ENCODE measurements at places on chromosomes 12 and 14. TPM values are rescaled to one million over a fixed set of nuclear protein-coding genes. Genes with fewer than 3 reads are reported as not detected.
A peak's percentile ranks its signal among the peaks of the same experiment; 100 is the strongest.

TMTC2 gene
- 2.7 TPM for polyA plus RNA-seq

DNA sequence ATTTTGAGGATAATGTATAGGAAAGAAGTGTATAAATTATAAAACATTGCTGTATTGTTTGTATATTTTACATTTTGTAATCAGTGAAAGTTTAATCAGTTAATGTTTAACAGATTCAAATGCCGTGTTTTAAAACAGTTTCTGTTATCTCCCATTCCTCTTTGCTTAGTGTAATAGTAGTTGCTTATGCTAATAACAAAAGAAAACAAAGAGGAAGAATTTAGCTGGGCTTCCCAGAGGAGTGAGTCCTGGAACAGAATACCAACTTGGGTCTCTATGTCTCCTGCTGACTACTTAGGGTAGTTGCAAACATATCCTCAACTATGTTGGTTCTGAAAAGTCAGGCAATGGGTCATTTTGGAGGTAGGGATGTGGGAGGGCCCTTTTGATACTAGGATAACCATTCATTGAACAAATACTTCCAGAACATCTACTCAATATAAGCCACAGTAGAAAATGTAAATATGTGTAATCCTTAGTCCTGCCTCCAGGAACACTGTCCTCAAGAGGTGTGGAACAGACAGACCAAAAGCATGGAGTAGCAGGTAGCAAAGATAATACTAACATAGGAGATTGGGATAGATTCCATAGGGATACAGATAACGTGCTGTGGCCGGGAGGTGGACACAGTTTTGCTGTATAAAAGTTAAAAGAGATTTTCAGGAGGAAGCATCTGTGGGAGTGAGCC lies 36.1 kb upstream of the EVL start:
- DNase-seq, result no peak

DNA sequence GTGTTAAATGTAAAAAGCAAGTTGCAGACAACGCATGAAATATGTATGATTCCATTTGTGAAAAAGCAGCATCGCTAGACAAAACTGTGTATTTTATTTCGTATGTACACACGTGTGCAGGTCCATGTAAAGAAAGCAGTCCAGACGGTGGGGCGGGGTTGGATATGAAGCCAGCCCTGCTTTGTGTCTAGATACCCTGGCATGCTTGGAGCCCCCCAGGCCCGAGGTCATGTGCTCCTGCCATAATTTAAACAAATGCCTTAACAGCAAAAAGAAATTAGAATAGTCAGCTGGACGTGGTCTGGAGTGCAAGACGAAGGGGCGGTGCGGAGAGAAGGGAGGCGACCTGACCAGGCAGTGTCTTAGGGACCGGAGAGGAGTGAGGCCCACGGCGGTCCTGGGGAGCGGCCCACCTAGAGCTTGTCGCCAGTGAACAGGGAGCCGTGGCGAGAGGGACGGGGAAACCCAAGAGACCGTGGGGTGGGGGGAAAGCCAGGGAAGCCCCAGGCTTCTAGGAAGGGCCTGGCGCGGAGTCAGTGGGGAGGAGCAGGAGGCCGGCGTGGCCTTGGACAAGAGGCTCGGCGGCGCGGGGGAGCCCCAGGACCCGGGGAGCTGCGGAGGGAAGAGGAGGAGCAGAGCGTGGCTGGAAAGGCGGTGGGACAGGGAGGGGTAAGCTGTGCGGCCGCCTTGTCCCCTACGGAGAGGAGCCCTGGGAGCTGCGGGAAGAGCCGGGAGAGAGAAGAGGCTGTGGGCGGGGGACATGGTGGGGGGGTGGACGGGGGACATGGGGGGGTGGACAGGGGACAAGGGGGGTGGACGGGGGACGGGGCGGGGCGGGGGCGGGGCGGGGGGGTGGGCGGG lies 118.5 kb upstream of the C14orf180 start:
- DNase-seq, result no peak

DNA sequence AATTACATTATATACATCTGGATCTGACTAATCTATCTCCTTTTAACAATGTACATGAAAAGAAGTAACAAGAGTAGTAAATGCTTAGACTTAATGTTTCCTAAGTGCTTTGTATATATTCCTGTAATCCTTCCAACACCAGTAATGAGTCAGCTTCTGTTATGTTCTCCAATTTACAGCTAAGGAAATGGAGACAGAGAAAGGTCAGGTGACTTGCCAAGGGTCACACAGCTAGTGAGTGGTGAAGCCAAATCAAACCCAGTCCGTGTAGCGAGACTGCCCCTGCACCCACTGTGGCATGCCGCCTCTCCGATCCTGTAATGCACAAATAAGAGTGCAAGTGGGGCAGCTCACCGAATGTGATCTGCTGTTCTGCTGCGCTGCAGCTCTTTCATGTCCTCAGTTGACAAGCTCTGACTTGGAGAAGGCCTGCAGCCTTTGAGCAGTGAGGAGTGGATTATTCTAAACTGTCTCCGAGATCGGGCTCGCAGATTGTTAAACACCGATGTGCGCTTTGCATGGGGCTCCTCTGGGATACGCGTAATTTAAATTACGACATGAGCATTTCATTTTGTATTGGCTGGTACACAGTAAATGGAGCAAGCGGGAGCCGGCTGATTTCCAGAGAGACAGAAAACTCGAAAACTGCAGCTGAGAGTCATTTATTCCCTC lies 65.1 kb upstream of the KTN1 start:
- peak; percentile 39 for DNase-seq
